Hematopoietic multipotent progenitor cell treated with erythropoietin and hydrocortisone succinate and interleukin-3 and kit ligand, for 4 days (in vitro differentiated cells): ENCODE measurements at places on chromosomes 6 and 20.

DNA sequence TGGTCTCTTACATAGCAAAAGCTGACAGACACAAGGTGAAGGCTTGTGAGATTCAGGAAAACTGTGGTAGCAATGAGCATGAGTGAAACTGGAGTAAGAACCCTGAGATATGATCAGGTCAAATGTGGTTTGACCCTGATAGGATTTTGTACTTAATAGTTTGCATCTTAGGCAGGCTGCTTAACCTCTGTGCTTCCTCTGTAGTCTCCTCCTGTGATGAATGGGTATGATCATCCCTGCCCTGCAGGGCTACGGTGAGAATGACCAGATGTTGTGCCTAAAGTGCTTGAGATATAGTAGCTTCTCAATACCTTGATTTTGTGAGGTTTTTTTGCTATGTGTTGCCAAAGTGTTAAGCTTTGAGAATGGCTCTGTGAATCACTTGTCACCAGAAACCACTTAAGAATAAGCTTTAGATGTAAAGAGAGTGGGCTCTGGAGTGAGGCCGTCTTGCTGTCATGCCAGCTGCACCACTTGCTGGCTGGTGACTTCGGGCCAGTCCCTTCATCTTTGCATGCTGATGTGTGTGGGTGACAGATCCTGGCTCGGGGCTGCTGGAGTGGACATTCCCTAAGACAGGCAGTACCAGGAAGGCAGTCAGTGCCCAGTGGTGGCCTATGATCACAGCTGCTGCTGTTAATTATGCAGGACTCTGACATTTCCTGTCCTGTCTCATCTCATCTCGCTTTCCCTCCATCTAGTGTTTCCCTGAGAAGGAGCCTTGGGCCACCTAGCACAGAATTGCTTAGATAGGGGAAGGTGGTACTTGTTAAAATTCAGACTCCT is 254.7 kb downstream of the NFATC2 start:
- DNase-seq = no peak

GRCh38 chr6:14943116-14943515 is 302.8 kb upstream of the JARID2 start:
- DNase-seq = no peak

DNA sequence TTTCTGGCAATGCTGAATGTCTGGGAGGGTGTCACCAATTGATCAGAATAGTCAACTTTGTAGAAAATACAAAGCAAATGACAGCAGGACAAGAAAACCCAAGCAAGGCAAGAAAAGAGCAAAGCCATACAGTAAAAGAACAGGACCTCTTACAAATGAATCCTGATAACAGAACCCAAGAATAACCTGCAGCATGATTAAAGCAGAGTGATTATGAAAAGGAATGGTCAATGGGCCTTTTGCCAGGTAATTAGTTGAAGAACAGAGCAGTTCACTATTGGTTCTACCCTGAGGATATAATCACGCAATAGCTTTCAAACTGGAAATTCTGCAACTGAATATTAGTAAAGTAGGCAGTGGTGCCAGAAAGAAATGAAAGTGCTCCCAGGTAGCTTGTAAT is 319.8 kb downstream of the FRK start:
- no peak for DNase-seq

DNA sequence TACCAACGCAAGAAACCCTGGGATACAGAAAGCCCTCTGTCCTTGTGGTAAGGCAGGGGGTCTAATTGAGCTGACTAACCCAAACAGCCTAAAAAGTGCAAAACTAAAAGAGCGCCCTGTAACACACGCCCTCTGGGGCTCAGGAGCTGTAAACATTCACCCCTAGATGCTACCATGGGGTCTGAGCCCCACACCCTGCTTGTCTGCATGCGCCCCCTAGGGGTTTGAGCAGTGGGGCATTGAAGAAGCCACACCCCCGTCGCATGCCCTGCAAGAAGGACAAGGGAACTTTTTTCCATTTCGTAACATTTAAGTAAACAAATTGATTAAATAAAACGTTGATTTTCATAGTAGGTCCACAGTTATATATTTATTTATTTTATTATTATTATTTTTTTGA is 616.9 kb upstream of the MAN1A1 start:
- peak; percentile 48 for DNase-seq

DNA sequence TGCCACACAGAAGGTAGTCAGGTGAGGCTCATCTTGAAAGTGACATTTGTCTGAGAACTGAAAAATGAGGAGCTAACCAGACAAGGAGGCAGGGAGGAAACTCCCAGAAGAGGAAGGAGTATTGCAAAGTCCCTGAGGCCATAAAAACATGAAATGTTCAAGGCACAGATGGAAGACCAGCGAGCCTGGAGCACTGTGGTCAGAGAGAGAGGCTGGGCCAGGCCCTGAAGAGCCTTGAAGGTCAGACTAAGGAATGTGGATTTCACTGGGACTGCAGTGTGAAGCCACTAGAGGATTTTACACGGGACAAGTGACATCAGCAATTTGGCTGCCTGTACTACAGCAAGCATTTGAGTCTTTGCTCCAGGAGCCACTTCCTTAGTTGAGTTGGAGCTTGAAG is 21.1 kb upstream of the TMEM181 start:
- DNase-seq = no peak

DNA sequence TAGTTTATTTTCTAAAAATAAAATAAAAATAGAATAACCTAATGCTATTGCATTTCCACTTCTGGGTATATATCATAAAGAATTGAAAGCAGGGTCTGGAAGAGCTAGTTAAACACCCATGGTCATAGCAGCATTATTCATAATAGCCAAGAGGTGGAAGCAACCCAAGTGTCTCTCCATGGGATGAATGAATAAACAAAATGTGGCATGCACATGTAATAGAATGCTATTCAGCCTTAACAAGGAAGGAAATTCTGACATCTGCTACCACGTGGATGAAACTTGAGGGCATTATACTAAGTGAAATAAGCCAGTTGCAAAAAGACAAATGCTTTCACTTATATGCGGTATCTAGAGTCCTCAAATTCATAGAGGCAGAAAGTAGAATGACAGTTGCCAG is 130.8 kb downstream of the TIAM2 start:
- no peak for DNase-seq

DNA sequence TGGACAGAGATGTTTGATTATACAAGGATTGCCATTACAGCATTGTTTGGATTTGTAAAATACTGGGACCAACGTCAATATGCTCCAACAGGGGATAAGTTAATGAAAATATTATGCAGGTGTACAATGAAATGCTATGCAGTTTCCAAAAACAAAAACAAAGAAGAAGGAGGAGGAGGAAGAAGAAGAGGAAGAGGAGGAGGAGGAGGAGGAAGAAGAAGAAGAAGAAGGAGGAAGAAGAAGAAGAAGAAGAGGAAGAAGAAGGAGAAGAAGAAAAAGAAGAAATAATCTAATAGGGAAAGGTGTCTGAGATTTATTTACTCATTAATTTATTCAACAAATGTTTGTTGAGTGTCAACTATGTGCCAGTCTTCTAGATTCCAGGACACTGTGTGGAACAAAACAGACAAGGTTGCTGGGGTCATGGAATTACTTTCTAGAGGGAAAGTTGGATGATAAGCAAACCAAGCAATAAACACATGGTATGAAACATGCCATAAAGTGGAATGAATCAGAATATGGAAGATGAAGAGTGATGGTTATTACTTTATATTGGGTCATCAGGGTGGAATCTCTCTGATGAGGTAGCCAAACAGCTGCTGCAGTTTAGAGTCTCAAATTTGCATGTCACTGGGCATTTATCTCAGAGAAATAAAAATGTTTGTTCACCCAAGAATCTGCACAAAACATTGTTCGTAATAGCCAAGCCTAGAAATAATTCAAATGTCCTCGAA is 6.3 kb upstream of the TRIM27 start:
- no peak for DNase-seq

DNA sequence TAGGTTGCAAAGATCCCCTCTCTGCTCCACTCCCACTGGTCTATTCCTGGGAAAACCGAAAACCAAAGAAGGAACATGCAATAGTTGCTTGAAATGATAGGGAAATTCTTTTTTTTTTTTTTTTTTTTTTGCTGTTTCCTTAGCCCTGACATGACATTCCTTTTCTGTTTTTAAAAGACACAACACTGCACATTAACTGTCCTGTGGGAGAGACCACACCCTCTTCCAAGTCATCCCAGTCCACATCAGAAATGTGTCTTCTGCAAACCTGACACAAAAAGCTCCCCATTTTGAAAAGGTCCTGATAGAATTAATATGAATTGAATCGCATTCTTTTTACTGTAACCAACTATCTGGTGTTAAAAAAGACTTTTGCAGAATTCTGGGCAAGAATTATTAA is 43.4 kb upstream of the RIPOR2 start:
- DNase-seq = no peak

GRCh38 chr6:75204959-75205775 is 686 bp downstream of the COL12A1 start:
- peak; percentile 39 for DNase-seq
